ENCODE measurements at places on chromosomes 2 and 18. TPM values are rescaled to one million over a fixed set of nuclear protein-coding genes. Genes with fewer than 3 reads are reported as not detected.

DNA sequence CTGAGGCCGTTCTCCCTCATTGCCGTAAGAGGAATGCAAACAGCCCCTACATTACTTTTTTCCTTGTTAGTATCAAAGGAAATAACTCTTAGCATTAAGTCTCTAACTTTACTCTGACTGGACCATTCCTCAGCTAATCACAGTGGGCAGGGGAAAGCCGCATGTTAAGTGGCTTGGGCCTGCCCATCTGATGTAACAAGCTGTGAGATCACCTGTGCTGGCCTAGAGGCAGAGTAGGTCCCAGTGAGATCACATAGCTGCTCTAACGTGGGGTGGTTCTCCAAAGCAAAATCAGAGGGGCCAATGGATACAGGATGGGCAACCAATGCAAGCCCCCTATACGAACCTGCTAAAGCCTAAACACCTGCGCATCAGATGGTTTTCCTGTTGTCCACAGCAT lies 5.9 kb upstream of the MOCOS start:
- no peak for DNase-seq
- no peak overlapping the region for H3K4me3 ChIP-seq
- no peaks in the 10 kb centered on the region for H3K27me3 ChIP-seq
- peaks cover 31% of the 10 kb centered on the region for H3K4me1 ChIP-seq

The OTOS gene
- not detected for total RNA-seq

DNA sequence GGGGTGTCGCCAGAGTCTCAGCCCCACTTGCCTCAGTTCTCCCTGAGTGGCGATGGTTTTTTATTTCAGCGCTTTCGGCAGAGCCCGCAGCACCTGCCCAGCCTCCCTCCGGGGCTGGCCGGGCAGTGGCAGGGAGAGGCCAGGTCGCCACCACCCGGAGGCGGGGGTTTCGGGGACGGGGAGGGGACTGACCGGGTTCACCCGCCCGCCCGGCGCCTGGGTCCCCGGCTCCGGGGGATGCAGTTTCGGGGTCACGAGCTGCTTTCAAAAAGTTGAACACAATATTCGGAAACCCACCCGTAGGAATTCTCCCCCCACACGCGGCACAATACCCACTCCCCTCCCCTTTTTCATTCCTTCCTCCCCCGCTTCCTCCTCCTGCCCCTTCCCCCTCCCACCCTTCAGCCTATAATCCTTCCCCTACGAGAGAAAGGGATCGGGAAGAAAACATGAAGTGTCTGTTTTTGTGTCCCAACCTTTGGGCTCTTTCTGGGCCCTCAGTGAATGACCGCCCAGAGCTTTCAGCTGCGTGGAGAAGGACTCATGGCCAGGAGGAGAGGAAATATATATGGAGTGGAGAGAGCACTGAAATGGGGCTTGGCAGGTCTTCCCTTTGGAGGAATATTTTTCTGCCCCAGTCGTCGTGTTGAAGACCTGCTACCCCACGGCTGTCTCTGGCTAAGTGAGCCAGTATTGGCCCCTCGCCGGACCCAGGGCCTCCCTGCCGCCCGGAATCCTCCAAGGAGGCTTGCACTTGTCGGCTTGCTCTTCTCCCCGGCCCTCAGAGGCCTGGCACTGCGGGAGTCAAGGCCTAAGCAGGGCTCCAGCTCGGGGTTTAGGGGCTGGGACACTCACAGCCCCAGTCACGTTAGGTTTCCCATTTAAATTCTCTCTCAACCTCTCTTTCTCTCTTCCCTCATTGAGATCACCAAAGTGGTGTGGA lies 2.1 kb upstream of the SIX3 start:
- no peak overlapping the region for H3K27ac ChIP-seq
- no peak for DNase-seq
- no peak overlapping the region for H3K4me3 ChIP-seq
- H3K27me3 ChIP-seq: no peaks in the 10 kb centered on the region

The SLC38A11 gene
- not detected for total RNA-seq

- H3K4me1 ChIP-seq: no peaks in the 10 kb centered on the region
- H3K36me3 ChIP-seq: no peaks in the 10 kb centered on the region
- no peak for DNase-seq
- H3K4me3 ChIP-seq: no peak overlapping the region
- H3K27me3 ChIP-seq: no peaks in the 10 kb centered on the region
- H3K27ac ChIP-seq: no peak overlapping the region
Measured at GRCh38 chr2:186044761-186045160, 306.2 kb downstream of the FSIP2 start.

The DCC gene
- not detected for total RNA-seq

Measured in Karpas-422 (cell line).